HFFc6 (cell line): ENCODE measurements at places on chromosomes 6 and 20.

DNA sequence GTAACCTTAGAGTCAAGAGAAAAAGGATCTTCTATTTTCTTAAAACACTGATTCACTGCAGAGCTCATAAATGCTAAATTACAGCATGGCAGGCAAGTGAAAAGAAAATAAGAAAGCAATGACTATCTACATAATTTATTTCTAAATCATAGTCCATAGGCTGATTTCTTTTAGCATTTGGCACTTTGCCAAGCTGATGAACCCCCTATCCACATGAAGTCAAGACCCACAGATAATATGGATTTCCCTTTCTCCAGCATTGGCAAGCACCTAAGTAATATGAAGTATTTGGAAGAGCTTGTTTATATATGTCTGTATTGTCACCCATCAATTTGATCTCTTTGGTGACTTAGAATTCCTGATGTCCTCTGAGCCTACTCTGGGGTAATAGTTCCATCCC is 47.9 kb upstream of the MRAP2 start:
- no peak for DNase-seq

DNA sequence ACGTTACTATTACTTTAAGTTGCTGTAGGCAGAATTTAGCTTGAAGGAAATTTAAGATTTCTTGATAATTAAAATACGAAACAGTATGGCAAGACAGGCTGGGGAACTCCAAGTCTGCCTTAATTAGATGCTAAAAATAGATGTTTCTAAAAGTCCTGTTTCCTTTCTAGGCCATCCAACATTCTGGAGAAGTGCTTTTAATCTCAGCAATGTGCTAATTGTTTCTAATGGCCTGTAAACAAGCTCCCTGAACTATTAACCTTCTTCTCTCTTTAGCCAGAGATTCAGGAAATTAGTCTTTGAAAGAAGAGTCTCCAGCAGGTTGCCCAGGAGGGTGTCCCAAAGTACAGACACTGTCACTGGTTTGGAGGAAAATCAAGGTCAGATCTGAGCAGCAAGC is 677.3 kb upstream of the AGPAT4 start:
- DNase-seq: no peak

- no peak for DNase-seq
These were observed 2.5 kb downstream of the CST7 start for GRCh38 chr20:24951536-24952083.

DNA sequence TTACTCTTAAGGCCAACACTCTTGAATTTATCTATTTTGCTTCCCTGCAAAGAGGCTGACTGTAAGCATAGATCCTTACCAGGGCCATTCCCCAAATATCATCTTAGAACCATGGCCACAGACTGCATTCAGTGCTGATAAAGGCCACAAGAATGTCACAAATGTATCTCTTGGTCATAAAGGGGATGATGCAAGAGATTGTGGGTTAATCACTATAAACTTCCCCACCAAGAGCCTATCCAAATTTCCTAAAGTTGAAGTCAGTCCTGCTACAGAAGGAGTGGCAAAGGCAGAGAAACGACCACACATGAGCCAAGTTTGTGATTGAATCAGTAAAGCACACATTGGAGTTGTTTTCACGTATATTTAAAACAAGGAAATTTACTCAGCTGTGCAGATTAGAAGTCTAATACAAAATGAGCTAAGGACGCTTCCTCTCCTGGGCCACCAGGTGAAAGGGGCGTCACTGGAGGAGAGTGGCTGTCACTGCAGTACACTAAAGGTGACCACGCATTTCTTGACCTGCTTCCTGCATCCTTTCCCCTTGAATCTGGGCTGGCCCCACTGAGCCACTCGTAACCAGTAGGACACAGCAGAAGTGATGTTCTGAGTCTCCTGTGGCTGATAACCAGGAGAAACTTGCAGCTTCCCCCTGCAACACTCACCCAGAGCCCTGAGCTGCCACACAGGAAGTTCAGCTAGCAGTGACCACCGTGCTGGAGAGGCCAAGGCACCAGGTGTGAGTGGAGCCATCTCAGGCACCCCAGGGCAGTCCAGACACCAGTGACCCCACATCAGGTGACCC is 181.9 kb downstream of the SYNDIG1 start:
- peak; percentile 94 for DNase-seq

- peak; percentile 55 for DNase-seq
These were observed 18.7 kb downstream of the BTN3A1 start for GRCh38 chr6:26420688-26421171.
